Gastrocnemius medialis (tissue), 4 donors: ENCODE measurements at places on chromosomes 2 and 18. TPM values are rescaled to one million over a fixed set of nuclear protein-coding genes. Genes with fewer than 3 reads are reported as not detected.
A peak's percentile ranks its signal among the peaks of the same experiment; 100 is the strongest.

- no peak for DNase-seq
These were observed 80.3 kb downstream of the DYNAP start for GRCh38 chr18:54671291-54671881.

The CCNYL1 gene
- total RNA-seq: 3.3 TPM

GRCh38 chr2:38701542-38701941 is 35.6 kb downstream of the GALM start:
- DNase-seq: no peak

DNA sequence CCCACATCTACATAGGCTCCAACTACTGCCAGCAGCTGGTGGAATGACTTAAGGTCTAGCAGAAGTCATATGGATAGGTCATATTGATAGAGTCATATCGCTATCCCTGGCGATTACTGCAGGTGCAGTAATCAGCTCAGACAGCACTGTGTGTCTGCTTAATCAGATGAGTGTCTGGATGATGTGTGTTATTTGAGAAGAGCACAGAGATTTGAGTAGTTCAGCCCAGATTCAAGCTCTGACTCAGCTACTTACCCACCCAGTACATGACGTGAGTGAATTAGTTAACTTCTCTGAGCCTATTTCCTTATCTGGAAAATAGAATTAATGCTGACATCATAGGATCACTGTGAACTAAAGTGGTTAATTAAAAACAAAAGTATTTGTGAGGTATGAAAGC is 78.9 kb downstream of the EHD3 start:
- no peak for DNase-seq

GRCh38 chr2:135167273-135167672 is 115.2 kb downstream of the RAB3GAP1 start:
- DNase-seq: no peak

The DOK6 gene
- total RNA-seq: not detected

DNA sequence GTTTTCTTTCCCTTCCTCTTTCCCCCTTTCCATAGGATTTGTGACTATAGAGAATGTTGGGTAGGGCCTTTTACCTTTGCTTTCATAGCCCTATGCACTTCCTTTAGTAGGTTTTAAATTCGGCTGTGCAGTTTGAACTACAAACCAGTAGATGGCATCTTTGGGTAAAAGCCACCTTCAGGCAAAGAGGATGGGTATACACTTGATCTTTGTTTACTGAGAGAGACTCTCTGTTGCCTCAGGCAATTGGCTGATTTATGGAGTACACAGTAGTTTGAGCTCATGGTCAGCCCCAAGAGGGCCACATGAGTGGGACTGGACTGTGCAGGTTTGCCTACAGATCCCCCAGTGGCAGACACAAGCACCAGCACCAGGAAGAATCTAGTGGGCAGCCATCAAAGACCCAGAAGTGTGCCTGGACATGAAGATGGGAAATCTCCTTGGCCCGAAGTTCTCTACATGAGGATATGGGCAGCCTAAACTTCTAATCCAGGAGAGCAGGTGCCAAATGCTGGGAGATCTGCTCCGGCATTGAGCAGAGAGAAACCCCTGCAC is 1304.3 kb upstream of the DDX18 start:
- no peak for DNase-seq

GRCh38 chr2:235048549-235048948 is 96.7 kb downstream of the SH3BP4 start:
- peak; percentile 40 for DNase-seq

The CAPG gene
- 35.6 TPM for total RNA-seq

GRCh38 chr2:190717306-190717705 is 68.4 kb downstream of the NAB1 start:
- DNase-seq: no peak

DNA sequence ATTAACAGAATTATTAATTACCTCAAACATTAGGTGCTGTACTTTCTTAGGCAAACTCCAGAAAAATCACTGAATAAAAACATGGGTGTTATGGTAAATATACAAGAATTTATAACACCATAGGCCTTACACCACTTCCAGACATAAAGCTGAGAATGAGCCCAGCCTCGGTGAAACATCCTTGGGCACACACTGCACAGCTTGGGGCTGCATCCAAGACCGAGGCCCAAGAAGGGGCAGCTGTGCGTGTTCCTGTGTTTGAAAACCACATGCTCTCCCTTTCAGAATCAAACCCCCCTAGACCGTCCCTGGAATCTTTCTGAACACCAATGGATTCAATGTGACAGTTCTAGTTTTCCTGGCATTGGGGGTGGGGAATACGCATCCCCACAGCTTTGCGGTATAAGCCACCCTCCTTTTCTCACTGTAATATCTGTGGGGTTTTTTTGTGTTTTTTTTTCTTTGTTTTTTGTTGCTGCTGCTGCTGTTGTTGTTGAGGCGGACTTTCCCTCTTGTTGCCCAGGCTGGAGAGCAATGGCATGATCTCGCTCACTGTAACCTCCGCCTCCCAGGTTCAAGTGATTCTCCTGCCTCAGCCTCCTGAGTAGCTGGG is 12.9 kb downstream of the ERFE start:
- DNase-seq: no peak

DNA sequence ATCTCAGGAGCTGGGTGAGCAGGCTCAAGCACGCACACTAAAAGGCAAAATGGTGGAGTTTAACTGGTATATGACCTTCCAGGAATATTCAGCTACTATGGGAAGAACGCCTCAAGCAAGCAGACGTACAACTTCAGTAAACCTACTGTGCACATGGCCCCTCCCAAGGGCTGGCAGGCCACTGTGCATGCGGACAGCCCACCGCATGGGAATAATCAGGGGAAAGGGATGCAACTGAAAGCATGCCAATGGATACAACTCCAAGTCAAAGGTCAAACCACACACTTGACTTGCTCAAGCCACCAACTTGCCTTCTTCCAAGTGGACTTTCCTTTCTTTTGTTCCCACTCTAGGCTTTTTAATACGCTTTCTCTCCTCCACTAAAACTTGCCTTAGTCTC is 121.6 kb upstream of the SNTG2 start:
- DNase-seq: no peak

The PDCL3 gene
- 30.4 TPM for total RNA-seq
